ENCODE measurements at places on chromosomes 4 and X.

- no peak for DNase-seq
Measured at GRCh38 chr4:75708218-75708691, 16.1 kb upstream of the USO1 start.

DNA sequence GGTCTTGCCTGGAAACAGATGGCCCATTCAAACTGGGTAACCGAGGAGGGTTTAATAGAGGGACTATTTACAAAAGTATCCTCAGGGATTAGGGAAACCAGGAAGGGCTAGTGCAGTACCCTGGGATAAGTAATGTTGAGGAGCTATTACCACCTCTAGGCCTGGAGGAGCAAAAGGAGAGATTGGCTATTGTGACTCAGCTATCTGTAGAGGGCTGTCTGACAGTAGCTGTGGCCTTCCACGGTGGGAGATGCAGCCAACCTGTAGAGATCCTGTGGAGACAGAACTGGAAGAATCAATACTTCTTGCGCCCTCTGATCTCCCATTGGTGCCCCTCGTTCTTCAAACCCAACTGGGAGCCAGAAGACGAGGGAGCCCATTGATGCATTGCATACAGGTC, 34.1 kb upstream of the RPS6KA3 start:
- no peak for DNase-seq

- no peak for DNase-seq
Measured at GRCh38 chrX:108165383-108166111, 74.0 kb downstream of the ATG4A start.

GRCh38 chr4:8433136-8433535, 7.4 kb downstream of the ACOX3 start:
- no peak for DNase-seq

- DNase-seq = no peak
Measured at GRCh38 chrX:70421618-70422017, 1.5 kb upstream of the GDPD2 start.

DNA sequence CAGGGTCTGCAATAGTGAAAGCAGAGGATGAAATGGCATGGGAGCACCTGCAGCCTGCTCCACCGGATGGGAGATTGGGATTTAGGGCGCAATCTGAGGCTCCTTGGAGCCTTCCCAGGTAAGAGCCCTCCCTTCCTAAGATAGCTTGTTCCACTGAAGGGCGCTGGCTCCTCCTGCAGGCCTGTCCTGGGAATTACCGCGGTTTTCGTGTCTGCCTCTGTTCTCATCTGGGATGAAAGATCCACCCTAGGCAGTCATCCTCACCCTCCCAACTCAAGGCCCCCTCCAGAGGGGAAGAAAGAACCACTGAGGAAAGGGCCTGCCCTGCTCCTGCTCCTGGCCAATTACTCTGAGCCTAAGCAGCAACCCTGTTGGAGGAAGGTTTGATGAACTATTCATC, 547.5 kb downstream of the SMARCA1 start:
- no peak for DNase-seq

- no peak for DNase-seq
Measured at GRCh38 chr4:78423790-78424189, 127.8 kb upstream of the ANXA3 start.

GRCh38 chrX:136619899-136620505, 28.0 kb upstream of the CD40LG start:
- no peak for DNase-seq

DNA sequence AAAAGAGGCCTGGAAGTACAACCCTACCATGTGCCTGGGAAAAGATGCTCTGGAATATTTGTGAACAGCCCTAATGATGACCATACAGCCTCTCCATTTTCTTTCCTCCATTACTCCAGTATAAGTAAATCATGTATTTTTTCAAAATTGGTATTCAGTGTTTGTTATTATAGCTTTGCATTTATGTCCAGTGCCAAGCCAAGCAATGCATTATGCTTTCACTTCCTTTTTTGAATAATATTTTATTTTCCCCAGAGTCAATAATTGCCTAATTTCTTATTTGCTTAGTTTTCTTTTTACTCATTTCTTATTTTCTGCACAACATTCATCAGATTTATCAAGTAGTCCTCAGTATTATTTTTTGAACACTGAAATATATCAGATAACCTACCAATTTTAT, 49.3 kb upstream of the EOLA2 start:
- no peak for DNase-seq

GRCh38 chr4:16226816-16227461, 668 bp upstream of the TAPT1 start:
- DNase-seq = no peak

- no peak for DNase-seq
Measured at GRCh38 chr4:25925486-25926201, 11.6 kb downstream of the SMIM20 start.

GRCh38 chrX:118116713-118117550, at the start of gene KLHL13:
Gene KLHL13 (minus strand): TSS chrX:118116810. CDS start chrX:118028473, 88,337 bp downstream.
- no peak for DNase-seq

- DNase-seq = no peak
Measured at GRCh38 chr4:182886205-182886604, 31.0 kb downstream of the DCTD start.

DNA sequence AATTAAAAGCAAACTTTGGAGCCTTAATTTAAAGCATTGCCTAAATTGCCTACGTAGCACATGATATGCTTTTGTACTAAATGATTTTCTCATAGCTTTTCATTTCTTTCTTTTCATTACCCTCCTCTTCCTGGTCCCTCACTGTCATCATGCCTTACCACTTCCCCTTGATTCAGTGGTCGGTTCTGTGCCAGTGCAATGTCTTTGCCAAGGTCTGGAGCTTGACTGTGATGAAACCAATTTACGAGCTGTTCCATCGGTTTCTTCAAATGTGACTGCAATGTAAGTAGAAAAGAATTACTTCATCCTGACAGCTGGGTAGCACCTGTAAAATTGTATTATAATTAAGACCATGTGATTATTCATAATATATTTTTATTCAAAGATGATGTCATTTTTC, 72.5 kb downstream of the C4orf46 start:
- no peak for DNase-seq

- no peak for DNase-seq
Measured at GRCh38 chr4:48189731-48190130, 55.7 kb upstream of the TXK start.

DNA sequence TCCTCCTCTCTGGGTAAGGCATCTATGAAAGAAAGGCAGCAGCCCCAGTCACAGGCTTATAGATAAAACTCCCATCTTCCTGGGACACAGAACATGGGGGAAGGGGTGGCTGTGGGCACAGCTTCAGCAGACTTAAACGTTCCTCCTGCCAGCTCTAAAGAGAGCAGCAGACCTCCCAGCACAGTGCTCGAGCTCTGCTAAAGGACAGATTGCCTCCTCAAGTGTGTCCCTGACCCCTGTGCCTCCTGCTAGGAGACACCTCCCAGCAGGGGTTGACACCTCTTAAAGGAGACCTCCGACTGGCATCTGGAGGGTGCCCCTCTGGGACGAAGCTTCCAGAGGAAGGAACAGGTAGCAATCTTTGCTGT, 89.9 kb downstream of the EFHC2 start:
- DNase-seq = no peak

DNA sequence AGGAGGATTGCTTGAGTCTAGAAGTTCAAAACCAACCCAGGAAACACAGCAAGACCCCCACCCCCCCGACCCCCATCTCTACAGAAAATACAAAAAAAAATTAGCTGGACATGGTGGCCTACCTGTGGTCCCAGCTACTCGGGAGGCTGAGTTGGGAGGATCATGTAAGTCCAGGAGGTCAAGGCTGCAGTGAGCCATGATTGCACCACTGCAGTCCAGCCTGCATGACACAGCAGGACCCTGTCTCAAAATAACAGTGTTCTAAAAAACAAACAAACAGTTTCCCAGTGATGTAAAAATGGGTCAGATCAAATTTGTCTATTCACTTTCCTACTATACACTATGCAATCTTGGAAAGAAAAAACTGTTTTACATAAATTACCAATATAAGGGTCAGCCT, 2.0 kb upstream of the CBR4 start:
- no peak for DNase-seq

DNA sequence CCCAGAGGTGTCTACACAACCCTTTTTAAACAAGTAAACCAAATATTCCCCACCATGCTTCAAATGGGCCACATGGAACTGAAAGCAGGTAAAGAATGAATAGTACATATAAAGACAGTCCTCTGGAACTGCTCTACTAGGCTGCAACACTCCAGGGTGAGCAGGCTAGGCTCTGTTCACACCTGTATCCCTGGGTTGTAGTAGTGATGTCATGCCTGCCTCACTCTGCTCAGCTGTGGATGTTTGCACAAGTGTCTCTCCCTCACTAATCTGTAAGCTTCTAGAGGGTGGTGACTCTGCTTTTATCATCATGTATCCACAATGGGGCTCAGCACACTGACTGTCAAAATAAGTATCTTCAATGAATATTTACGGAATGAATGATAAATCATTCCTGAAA, 20.4 kb downstream of the LEF1 start:
- no peak for DNase-seq

GRCh38 chrX:112078606-112079005, 4.0 kb downstream of the TRPC5 start:
- DNase-seq = no peak

DNA sequence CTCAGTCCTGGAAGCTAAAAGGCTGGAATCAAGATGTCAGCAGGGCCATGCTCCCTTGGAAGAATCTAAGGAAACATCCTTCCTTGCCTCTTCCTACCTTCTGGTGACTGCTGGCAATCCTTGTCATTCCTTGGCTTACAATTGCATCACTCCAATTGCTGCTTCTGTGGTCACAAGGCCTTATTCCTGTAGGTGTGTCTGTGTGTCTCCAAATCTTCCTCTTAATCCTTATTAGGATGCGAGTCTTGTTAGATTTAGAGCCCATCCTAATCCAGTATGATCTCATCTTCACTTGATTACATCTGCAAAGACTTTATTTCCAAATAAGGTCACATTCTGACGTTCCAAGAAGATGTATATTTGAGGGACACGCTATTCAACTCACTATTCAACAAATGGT, 52.2 kb downstream of the SMIM20 start:
- DNase-seq = no peak

- DNase-seq = no peak
Measured at GRCh38 chr4:629915-630641, 4.7 kb downstream of the PDE6B start.

GRCh38 chr4:88527787-88528186, 4.2 kb upstream of the PYURF start:
- DNase-seq = no peak

DNA sequence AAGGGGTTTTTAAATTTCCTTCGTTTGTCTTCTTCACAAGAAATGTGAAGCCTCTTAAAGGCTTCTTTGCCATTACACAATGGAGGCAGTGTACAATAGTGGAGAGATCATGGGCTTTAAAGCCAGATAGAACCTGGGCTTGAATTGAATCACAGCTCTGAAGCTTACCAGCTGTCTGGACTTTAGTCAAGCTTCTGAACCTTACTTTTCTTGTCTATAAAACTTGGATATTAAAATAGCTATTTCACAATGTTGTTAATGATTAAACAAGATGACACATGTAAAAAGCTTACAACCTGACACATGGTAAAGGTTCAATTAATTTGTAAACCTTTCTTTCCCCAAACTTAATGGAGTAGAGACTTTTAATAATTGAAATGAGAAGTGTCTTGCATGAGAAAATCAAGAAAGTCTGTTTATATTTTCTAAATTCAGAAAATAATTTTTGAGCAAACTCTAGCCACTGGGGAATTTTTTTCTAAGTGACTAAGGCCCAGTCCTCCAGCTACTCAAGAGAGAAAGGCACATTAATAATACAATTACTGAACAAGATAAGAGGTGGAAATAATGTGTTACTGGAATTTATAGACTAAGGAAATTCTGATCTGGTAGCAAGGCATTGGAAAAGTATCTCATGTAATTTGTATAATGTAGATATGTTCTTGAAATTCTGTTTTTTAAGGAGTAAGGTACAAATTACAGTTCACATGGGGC, 21.7 kb upstream of the TBC1D8B start:
- DNase-seq = no peak

GRCh38 chr4:145822581-145822980, 116.0 kb downstream of the ZNF827 start:
- DNase-seq = no peak

- no peak for DNase-seq
Measured at GRCh38 chrX:154327038-154327820, 31.6 kb downstream of the TKTL1 start.

GRCh38 chrX:123336666-123337065, 152.6 kb downstream of the GRIA3 start:
- DNase-seq = no peak

DNA sequence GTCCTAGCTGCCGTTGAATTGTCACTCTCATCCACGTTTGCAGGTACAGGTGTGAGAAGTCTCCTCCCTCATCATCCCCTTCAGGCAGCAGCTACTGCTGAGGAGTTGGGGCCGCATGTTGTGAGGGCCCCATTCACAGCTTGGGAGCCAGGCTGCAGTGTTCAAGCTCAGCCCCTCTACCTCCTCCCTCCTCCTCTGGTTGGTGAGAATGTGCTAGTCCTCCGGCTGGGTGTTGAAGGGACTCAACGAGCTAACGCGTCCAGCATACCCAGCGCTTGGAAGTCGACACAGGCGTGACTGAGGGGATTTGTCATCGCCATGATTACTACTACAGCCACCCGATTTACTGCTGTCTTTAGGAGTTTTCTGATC, 82.0 kb upstream of the PSAPL1 start:
- DNase-seq = no peak

- DNase-seq = no peak
Measured at GRCh38 chr4:1316537-1317168, 27.0 kb downstream of the MAEA start.
